GM06990 (cell line): ENCODE measurements at places on chromosomes 5 and 9.

DNA sequence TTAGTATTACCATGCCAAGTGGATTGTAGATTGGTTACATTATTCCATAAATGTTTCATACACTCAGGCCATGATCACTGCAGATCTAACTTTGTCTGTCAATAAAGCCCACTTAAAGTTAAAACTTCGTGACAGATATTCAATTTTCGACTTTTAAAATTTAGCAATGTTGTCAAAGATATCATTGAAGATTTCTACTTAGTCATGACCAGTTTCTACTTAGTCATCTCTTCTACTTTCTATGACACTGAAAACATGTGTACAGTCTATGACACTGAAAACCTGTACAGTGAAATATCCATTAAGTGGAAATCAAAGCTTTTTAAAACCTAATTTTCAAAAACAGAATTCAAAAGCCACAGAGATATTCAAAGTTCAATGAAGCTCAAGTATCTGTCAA lies 258.2 kb downstream of the MCTP1 start:
- no peak for DNase-seq

GRCh38 chr5:153755913-153756500 lies 265.5 kb downstream of the GRIA1 start:
- no peak for DNase-seq

- DNase-seq, result no peak
These were observed 306.5 kb downstream of the MAN2A1 start for GRCh38 chr5:109996246-109996645.

DNA sequence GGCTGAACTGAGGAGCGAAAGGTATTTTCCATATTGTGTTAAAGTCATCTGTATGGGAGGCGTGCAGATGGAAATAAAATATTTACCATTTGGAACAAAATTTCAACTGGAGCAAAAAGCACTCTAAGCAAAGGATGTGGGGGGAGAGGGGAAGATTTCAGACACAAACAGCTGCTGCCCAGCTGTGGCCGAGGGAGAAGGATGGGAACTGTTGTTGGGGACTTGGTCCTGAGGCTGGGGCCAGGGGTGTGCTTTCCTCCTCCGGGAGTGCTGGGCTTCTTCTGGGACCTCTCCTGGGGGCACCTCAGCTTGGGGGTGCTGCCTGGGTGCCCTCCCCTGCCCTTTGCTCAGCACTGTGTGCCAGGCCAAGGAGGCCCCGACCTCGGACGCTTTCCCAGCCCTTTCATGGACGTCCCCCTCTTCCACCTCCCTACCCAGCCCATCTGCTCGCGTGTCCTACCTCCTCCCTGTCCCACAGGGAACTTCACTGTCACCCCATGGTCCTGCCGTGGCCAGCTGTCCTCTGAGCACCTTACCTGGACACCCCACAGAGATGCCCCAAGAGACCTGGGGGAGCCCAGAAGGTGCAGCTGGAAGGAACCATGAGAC lies 101.9 kb upstream of the COL5A1 start:
- no peak for DNase-seq

DNA sequence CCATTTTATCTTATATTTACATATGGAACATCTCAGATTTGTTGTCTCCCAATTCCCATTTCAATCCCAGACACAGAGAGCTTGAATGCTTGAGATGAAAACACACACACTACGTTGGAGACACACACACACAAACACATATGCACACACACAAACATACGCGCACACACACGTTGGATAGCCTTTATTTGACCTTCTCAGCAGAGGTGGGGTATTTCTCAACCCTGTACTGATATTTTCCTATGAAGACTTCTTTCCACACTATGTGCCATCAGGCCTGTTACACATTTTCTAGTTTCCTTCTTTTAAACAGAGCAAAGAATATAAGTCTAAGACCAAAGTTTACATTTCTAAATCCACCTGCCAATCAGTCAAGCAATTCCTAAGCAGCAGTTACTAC lies 291.0 kb downstream of the TAF11L14 start:
- DNase-seq, result no peak

- no peak for DNase-seq
These were observed 18.3 kb downstream of the CSF1R start for GRCh38 chr5:150068071-150068470.

DNA sequence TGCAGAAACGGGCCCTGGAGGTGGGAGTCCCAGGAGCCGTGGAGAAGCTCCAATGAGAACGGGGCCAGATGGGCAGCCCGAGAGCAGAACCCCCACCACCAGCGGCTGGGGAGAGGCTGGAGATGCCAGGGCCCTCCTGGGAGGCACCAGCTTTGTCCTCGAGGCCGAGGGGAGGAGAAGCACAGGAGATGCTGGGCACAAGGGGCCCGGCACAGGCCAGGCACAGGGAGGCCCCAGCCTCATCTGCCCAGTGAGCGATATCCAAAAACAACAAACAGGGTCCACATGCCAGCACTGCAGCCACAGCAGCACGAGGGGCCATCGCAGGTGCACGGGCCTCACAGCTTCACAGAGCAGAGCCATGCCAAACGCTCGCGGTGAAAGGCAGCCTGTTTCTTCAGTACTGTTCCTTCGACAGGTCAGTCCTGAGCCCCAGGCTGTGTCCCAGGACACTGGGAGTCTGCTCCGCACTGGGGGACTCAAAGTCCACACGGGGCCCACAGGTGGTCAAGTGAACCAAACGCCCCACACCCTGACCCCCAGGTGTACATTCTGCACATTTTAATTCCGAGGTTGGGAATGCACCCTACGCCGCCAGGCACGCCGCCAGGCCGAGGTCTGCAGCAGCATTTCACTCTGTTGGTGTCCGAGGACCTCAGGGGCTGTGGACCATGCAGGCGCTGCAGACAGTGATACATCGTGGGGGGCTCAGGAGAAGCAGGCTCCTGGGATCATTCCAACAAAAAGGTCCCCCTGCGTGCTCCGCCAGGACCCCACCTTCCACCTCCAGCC lies 9.5 kb downstream of the LPCAT1 start:
- DNase-seq, result peak; percentile 5
